ENCODE measurements at places on chromosomes 12 and 14.

DNA sequence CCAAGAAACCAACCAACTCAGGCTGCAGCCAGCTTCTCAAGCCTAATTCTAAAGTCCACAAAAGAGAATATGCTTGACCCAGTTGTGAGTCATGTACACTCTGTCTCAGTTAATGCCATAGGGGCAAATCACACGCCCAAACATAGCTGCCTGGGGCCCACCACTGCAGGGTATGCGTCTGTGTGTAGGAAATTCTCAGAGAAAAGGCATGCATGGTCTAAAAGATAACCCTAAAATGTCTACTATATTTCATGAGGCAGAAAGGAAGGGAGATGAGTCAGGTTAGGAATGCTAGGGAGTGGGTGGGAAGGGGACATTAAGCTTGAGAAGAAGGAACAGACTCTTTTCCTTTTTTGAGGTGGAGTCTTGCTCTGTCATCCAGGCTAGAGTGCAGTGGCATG lies 22.3 kb upstream of the SPTLC2 start:
- DNase-seq: no peak

- DNase-seq: no peak
Measured at GRCh38 chr12:104938371-104938770, 19.7 kb downstream of the SLC41A2 start.

- DNase-seq: no peak
Measured at GRCh38 chr14:79294499-79294898, 916.8 kb downstream of the DIO2 start.

DNA sequence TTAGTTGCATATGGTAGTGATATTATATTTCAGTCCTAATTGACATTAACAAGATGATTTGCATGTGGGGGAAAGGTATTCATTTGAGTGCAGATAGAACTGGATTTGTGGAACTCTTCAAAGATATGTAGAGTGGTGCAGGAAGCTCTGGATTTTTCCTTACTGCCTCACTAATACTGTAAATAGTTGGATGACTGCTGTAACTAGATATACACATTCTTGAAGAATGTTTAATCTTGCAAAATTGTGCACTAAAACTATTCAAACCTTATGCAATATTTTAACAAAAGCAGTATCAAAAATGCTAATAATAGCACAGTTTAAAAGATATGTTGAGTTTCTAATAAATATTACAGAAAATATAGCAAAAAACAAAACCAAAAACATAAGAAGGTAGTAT lies 43.1 kb upstream of the ATF7IP start:
- no peak for DNase-seq

Data from Peyer's patch (tissue), 4 donors.